ENCODE measurements at places on chromosomes 4 and X.

- DNase-seq: no peak
These were observed 144.8 kb downstream of the PAPSS1 start for GRCh38 chr4:107575243-107575642.

DNA sequence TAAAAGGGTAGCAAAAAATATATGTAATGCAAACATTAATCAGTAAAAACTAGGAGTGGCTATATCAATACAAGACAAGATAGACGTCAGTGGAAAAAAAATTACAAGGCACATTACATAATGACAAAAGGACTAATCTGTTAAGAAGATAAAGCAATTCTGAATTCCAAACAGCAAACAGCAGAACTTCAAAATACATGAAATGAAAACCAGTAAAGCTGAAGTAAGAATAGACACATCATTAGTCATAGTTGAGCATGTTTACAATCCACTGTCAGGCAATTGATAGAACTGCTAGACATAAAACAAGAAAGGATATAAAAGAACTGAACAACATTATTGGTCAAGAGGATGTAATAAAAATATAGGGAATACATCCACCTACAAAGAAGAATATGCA is 12.2 kb downstream of the SULT1B1 start:
- no peak for DNase-seq

DNA sequence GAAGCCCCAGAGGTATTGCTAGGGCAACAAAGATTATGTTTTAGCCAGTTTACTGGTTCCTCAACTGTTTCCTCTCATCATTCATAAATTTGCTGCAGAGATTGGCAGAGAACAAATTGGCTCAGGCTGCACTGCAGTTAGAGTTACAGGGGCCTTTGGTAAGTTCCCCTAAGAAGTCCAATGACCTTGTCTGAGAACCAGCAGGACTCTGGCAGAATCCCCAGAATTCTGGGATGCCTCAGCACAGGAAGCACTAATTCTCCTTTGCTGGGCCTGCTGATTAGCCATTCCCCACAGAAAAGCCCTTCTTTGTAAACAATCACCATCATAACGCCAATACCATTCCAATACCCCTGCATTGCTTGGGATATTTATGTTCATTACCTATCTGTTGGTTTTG is 151.3 kb downstream of the USP46 start:
- peak; percentile 59 for DNase-seq

DNA sequence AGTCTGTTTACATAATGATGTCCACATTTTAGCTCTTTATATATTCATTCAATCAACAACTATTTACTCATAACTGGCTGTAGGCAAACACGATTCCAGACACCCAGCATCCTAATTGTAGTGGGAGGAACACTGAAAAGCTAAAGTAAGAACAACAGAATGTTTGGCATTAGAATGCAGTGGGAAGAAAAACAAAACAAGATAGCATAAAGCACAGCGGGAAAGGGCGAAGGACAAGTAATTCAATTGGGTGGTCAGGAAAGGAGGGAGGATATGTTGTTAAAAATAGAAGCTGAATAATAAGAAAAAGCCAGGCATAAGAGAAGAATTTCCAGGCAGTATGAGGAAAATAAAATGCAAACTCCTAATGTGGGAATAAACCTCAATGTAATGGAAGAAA is 189.5 kb upstream of the FAT4 start:
- DNase-seq: no peak

DNA sequence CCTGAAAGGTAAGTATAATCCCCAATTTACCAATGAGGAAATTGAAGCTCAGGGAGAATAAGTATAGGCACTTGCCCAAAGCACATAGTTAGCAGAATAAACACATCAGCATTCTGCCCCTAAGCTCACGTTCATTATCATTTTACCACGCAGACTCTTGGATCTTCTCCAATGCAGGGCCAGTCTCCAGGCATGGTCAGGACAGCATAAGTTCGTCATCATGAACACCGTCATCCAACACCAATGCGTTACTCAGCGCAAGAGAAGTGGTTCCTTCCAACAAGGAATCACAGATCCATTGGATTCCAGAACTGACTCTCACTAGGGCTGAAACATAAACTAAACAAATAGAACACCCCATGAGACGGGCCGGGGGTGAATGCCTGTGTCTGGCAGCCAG is 86.5 kb upstream of the GPM6B start:
- peak; percentile 93 for DNase-seq

DNA sequence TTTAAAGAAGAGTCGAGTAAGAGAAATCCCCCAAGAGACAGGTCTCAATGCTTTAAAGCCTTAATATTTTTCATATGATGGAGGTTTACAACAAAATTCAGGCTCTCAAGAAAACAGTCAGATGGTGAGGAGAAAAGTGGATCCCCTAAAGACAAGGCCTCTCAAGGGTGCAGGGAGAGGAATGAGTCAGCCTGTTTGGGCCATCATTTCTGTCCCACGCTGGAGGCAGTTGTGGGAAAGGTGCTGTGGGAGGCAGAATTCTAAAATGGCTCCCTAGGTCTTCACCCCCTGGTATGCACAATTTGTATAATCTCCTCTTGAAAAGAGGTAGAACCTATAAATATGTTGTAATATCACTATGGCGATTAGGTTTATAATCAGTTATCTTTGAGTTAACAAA is 4.6 kb upstream of the TIFA start:
- no peak for DNase-seq

Data from NCI-H69 (cell line).